Sigmoid colon (tissue), 7 donors: ENCODE measurements at places on chromosomes 3 and 15.

DNA sequence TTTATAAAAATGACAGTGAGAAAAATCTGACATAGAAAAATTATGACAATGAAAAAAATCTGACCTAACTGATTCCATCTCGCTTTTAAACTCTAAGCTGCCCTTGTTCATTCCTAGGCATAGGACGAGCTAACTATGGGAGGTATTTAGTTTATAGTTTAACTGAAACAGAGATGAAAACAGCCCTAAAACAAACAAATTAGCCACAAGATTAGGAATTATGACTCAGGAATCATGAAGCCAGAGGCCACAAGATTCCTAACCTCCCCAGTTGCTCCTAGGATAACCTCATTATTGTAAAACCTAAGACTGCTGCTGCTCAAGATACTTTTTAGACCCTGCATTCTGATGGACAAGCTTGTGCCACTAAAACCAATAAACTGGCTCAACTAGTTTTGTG lies 122.7 kb upstream of the MNS1 start:
- DNase-seq = no peak

DNA sequence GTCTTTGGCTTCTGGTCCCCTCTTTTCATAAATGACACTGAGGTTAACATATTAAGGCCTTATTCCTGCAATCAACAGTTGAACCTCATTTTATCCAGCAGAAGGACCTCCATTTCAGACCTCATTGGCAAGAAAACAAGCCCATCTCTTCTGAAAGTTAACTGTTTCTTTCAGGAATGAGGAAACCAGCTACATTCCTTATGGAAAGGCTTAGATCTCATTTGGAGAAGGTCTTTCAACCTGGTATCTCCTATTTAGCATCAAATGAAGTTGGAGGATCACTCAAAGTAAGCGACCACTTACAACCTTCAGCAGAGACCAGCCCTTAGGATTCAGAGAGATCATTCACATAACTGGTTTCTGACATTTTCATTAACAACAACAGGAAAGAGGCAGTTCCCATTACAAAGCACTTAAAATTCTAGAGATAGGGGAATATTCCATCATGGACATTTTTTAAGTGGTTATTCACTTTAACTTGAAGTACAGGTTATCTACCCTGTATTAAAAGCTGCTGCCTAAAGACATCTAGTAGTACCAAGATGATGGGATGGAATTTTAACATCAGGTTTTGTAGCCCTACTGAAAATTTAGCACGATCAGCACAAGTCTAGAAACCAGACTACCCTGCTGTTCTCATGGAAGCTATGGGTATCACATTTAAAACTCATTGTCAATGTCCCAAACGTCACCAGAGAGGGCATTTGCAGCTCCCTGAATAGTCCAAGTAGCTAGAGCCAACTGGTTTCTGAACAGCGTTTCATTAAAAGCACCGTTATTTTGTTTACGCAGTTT lies 30.4 kb downstream of the TFRC start:
- no peak for DNase-seq

- no peak for DNase-seq
Measured at GRCh38 chr3:42846685-42847522, 28.8 kb downstream of the CYP8B1 start.

DNA sequence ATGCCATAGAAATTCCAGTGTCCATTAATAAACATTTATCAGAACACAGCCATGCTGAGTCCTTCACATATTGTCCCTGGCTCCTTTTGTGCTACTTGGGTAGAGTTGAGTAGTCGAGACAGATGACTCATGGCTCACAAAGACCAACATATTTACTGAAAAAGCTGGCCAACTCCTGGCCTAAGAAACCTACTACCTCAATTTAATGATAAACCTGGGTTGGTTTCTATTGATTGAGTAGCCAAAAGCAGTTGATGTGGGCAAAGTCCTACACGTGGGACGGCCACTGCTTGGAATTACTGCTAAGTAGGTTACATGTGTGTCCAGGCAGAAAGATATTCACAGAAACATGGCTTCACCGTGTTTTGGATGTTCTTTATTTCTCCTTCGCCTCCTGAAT lies 402.2 kb downstream of the NR2F2 start:
- DNase-seq = no peak

GRCh38 chr3:105293441-105293840 lies 73.3 kb upstream of the ALCAM start:
- DNase-seq = no peak

DNA sequence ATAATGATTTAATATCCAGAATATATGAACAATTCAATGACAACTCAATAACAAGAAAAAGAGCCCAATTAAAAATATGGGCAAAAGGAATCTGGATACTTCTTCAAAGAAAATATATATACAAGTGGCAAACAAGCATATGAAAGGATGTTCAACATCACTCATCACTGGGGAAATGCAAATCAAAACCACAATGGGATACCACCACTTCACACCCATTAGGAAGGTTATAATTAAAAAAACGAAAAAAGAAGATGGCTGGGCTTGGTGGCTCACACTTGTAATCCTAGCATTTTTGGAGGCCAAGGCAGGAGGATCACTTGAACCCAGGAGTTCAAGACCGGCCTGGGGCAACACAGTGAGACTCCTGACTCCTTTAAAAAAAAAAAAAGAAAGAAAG lies 4.1 kb downstream of the CCDC12 start:
- no peak for DNase-seq

GRCh38 chr15:67101911-67102598 lies 36.7 kb downstream of the SMAD3 start:
- no peak for DNase-seq

DNA sequence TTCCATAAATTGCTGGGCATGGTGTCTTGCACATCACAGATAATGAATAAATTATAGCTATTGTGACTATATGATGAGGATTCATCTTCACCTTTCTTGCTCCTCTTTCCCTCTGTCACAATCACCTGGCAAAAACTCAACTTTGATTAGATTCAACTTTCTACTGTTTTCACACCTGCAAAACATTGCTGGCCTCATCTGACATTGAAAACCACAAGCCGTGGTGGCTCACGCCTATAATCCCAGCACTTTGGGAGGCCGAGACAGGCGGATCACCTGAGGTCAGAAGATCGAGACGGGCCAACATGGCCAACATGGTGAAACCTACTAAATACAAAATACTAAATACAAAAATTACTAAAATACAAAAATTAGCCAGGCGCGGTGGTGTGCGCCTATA lies 12.7 kb upstream of the PEX5L start:
- DNase-seq = no peak

DNA sequence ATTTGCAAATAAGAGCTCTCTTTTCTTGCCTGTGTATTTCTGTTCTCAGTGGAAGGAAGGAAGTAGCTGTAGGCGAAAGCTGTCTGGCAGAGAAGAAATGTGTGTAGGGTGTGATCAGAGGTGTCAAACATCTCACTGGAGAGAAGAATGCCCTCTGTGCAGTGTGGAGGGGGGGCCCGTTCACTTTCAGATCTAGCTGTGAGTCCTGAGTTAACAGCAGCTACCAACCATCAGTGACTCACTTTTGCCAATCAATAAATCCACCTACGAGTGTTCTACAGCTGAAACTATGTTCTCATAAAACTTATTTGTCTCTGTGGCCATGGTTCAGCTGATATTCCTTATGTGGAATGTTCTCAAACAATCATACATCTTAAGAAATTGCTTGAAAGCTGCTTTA lies 103.7 kb downstream of the FRMD4B start:
- no peak for DNase-seq

GRCh38 chr15:38545179-38545578 lies 19.4 kb downstream of the RASGRP1 start:
- no peak for DNase-seq

- DNase-seq = no peak
Measured at GRCh38 chr3:16402451-16402850, 111.0 kb downstream of the RFTN1 start.

GRCh38 chr3:196740481-196741248 lies 1.0 kb downstream of the PAK2 start:
- no peak for DNase-seq

DNA sequence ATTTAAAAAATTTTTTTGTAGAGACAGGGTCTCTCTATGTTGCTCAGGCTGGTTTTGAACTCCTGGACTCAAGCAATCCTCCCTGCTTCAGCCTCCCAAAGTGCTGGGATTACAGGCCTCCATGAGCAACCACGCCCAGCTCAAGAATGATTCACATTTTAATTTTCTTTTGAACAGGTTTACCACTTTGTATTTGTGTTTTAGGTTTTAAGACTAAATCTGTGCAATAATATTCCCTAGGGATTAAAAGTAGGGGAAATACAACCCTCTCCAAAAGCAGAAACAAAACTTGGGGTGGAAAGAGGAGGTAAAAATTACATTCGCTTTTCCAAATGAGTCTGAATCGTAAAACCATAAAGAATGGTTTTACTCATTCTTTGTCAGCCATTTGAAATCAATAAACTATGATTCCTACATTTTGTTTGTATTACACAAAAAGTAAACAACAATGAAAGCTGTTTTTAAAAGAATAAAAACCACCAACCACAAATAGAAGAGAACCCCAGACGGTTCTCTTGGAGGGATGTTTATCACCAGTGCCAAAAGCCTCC lies 37.8 kb downstream of the SLC24A1 start:
- DNase-seq = no peak

DNA sequence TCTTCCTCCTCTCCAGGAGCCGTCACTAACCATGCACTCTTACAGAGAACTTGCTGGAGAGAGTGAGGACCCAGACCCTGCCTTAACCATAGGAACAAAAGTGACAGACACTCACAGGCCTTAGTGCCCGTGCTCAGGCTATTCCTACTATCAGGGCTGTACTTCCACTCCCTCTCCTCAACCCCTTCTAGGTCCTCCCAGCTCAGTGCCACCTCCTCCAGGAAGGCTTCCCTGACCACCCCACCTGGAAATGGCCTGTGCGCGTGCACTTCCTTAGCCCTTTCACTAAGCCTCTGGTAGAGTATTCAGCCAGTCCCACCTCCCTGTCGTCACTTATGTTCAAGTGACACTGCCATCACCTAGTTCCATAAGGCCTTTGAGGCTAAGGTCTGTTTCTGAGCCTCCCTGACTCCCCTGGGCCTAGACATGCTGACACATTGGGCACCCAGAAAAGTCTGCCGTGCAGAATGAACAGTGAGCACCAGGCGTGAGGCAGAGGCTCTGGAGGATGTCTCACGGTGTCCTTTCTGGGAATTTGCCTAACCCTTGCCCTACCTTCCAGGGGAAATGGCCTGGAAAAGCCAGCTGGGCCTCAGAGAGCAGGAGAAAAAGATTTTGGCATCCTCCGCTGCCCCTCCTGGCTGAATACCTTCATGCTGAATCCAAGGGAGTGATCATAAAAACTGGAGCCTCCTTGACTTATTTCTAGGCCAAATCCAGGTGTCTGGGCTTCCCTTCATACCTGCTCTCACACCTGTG lies 108.6 kb upstream of the SMAD3 start:
- no peak for DNase-seq

DNA sequence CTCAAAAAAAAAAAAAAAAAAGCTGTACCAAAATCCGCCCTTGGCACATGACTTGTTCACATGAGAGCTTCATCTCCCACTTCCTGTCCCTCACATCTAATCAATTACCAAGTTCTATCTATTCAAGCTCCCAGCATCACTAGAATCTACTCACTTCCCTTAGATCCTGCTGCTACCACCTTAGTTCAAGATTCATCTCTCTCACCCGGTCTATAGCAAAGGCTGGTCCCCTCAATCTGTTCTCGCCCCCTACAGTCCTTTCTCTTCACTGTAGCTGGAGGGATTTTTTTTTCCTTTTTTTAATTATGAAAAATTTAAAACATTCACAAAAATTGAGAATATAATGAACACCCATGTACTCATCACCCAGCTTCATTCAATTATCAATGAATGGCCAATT lies 16.7 kb upstream of the GPR160 start:
- DNase-seq = no peak

DNA sequence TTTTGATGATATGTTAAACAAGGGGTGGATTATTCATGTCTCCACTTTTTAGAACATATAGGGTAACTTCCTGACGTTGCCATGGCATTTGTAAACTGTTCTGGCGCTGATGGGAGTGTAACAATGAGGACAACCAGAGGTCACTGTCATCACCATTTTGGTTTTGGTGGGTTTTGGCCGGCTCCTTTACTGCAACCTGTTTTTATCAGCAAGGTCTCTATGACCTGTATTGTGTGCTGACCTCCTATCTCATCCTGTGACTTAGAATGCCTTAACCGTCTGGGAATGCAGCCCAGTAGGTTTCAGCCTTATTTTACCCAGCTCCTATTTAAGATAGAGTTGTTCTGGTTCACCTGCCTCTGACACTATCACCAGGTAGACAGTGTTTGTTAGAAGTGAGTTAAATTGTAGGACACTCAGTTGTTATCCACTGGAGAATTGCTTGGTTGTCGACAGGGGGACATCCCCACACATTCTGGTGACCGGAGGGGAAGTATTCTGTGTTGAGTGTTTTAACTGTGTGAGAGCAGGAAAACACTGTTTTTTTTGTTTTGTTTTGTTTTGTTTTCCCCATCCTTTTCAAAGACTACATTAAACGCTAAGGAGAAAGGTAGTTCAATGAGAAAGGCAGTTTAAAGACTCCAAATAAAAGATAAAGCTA lies 36.9 kb upstream of the SKIL start:
- DNase-seq = no peak

GRCh38 chr3:131444180-131444579 lies 58.6 kb downstream of the MRPL3 start:
- DNase-seq = no peak

DNA sequence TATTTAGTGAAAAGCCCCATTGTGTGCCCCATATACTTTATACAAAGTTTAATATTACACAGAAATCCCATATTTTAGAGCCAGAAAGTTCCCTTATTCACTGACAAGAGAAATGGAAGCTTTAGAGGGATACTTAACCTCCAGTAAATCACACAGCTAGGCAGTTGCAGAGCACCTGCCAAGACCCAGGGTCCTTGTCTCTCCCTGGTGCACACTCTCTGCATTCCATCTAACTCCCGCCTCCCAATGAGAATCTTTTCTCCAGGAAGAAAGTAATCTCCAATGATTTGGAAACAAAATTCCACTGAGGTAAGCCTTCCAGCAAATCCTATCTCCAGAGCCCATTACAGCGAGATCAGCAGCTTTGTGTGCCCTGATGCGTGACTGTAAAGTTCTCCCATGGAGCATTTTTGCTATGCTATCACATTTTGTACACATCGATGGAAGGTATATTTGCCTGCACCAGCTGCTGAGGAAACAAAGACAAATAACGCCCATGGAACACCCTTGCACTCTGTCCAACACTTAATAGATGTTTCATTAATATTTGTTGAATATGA lies 41.4 kb downstream of the ULK4 start:
- no peak for DNase-seq

GRCh38 chr3:195885036-195885891 lies 23.1 kb downstream of the TNK2 start:
- peak; percentile 65 for DNase-seq

DNA sequence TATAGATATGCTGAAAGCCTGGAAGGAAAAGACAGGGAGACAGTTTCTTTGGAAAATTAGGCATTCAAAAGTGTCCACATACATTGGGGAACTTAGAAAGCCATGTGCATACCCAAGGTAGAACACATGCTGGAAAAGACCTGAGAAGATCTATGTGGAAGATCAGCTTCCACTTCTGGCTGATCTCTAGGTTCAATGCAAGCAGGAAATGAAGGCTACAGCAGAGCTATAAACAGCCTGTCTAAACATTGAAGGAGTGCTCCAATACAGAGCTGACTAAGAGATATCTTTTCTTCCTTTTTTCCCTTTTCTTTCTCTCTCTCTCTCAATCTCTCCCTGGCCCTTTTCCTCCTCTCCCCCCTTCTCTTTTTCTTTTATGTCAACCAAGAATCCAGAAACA lies 73.6 kb upstream of the TCF12 start:
- no peak for DNase-seq
